ENCODE measurements at places on chromosomes 4 and X. TPM values are rescaled to one million over a fixed set of nuclear protein-coding genes. Genes with fewer than 3 reads are reported as not detected.

INTU gene
- not detected for total RNA-seq

RPS6KA6 gene
- not detected for total RNA-seq

HSD17B13 gene
- 0.10 TPM for total RNA-seq

RBM3 gene
- total RNA-seq, result 318 TPM

DNA sequence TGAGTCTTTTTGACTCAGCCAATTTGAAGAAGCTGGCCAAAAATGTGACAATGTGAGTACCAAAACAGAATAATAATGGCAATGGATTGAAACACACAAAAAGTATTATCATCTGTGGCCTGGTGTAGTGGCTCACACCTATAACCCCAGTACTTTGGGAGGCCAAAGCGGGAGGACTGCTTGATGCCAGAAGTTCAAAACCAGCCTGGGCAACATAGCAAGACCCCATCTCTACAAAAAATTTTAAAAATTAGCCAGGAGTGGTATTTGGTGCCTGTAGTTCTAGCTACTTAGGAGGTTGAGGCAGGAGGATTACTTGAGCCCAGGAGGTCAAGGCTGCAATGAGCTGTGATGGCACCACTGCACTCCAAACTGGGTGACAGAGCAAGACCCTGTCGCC is 41.5 kb downstream of the PLK4 start:
- DNase-seq, result no peak

GRCh38 chr4:147761218-147761883 is 29.5 kb downstream of the ARHGAP10 start:
- DNase-seq, result no peak

Measured in activated T-helper 1 cell treated with anti-CD3 and anti-CD28 coated beads, Interleukin-12 subunit alpha, Interleukin-12 subunit beta, Interleukin-2, Interleukin-4 antibody, amounts not matched to agents 30 ng/mL and 10 ng/mL and 1 ng/mL, durations not matched to agents 14 hours and 24 hours and 36 hours (primary cell).